ENCODE measurements at places on chromosomes 1 and 21.

- no peak for DNase-seq
These were observed 46.7 kb downstream of the CAPZB start for GRCh38 chr1:19438516-19439195.

DNA sequence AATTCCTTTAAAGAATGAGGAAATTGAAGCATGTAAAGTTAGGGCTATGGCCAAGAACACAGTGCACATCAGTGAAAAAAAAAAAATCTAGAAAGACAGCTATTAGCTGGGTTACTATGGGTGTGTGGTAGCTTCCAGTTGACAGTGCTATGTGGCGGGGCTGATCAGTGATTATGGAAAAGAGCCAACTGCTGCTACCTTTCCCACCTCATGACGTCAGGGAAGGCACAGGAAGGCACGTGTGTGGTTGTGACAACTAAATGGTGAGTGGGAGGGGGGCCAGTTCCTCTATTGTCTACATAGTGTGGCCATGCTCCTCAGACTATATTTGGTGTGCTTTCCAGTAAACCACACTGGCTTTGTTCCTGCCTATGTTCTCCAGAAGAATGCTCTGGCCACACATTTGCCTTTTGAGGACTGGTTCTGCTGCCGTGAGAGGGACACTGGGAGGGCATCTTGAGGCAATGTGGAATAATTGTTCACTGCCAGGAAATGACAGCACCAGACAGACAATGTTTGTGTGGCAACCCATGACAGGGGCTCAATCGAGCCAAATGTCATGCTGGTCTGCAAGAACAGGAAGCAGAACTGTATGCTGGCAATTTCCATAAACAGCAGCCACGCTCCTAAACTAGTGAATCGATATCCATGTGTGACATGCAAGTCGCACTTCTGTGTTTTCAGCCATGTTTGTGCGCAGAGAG lies 3.0 kb upstream of the SDE2 start:
- DNase-seq: no peak

GRCh38 chr1:9482816-9483572 lies 56.3 kb upstream of the SLC25A33 start:
- DNase-seq: no peak

- no peak for DNase-seq
These were observed 35.9 kb upstream of the HMGN1 start for GRCh38 chr21:39384674-39385298.

DNA sequence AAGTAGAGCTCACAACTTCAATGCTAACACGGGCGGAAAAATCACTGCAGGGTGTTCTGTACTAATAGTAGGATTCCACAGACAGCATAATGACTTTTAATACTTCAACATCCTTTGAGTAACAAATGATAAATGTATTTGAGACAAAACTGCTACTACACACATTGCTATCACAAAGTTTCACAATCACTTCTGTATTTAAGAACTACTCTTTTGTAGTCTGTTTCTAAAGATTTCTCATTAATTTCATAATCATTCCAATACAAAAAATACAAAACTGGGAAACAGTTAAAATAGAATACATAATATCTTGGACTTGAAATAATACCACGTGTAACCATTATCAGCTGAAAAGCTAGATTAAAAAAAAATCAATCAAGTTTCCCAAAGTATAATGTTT lies 2.7 kb downstream of the HMGN1 start:
- DNase-seq: no peak

DNA sequence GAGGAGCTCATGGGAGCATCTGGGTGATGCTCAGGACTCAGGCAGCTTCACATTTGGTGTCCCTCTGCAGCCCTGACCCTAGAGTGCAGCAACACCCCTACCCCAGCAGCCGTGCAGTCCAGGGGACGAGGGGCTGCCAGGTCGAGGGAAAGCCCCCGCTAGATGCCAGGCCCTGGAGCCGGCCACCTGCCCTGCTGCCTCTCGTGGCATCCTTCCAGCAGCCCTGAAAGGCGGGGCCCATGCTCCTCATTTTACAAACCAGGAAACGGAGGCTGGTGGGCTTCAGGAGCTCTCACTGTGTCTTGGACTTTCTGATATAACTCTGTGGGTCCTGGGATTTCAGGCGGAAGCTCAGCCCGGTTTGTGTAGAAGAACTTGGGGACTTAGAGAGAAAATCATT lies 120.5 kb upstream of the WNT4 start:
- no peak for DNase-seq

GRCh38 chr1:151720974-151721787 lies at the start of gene RIIAD1:
Gene RIIAD1 (plus strand): TSS chr1:151721522. CDS start chr1:151721537, 15 bp downstream.
- no peak for DNase-seq

- no peak for DNase-seq
These were observed 154.7 kb downstream of the GRIK3 start for GRCh38 chr1:36879613-36880012.

GRCh38 chr1:194069168-194069830 lies 882.9 kb upstream of the B3GALT2 start:
- DNase-seq: no peak

GRCh38 chr1:155485945-155486344 lies 76.7 kb downstream of the ASH1L start:
- no peak for DNase-seq

- no peak for DNase-seq
These were observed 325.6 kb downstream of the DISC1 start for GRCh38 chr1:231952154-231952553.

- DNase-seq: no peak
These were observed 31.4 kb downstream of the VASH2 start for GRCh38 chr1:212981571-212982328.

DNA sequence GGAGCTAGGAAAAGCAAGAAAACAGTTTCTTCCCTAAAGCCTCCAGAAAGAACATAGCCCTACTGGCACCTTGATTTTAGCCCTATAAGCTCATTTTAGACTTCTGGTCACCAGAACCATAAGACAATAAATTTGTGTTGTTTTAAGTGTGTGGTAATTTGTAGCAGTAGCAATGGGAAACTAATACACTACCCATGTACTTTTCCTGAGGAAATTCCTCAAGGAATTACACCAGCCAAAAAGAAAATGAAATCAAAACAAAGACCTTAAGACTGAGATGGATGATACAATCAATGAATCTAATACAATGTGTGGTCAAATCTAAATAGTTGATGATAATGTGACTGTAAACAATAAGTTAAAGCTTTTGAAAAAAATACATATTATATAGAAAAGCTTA lies 11.8 kb downstream of the VAMP4 start:
- no peak for DNase-seq

DNA sequence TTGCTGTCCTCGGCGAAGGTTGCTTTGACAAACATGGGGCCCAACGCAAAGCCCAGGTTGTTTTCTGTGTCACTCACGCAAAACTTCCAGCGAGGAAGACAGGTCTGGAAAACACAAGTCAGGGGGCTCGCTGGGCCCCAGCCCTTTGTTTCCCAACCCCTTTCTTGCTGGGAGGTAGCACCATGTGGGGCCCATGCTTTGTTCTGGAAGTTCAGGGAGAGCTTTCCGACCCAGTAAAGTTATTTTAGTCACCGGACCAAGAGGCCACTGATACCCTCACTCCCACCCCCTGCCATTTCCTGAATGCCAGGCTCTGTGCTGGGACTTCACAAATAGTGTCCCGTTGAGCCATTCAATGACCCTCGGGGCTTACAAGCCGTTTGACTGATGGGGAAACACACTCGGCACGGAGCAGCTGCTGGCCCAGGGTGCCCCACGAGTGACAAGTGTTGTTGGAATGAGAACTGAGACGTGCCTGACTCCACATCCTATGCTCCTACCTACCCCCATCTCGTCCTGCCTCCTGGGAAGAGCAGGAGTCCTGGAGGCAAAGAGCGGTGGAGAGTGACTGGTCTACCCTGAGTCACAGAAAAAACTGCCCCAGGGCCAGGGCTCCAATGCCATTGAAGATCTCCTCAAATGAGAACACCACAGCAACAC lies 52.0 kb downstream of the ECE1 start:
- DNase-seq: no peak

DNA sequence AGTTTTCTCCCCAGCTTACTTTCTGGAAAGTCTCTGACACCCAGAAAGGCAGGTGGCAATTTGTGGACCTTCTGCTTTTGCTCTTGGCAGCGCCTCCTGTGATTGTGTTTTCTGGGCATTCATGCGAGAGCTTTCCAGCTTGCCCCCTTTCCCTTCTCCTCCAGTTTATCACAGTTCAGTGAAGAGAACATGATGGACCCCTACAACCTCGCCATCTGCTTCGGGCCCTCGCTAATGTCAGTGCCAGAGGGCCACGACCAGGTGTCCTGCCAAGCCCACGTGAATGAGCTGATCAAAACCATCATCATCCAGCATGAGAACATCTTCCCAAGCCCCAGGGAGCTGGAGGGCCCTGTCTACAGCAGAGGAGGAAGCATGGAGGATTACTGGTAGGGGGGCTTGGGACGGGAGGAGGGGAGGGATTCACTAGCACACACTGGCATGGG lies 24.3 kb upstream of the IKBKE start:
- DNase-seq: no peak

DNA sequence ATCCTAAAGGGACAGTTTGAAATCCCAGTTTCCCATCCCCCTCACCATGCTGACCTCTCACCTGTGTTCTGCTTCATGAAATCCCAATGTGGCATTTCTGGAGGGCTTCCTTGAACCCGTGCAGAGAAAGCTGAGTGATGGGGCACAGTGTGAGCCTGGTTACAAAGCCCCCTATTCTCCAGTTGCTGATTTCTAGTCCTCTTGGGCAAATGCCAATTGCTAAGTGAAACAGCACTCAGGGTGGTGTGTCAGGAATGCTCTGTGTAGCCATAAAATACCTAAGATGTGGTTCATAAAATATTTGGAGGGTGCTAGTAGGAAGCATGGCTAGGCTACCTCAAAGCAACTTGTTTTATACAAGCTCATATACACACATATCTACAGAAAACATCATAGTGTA lies 32.0 kb downstream of the SUSD4 start:
- peak; percentile 28 for DNase-seq

- no peak for DNase-seq
These were observed 6.5 kb upstream of the GRIK3 start for GRCh38 chr1:37040773-37041172.

DNA sequence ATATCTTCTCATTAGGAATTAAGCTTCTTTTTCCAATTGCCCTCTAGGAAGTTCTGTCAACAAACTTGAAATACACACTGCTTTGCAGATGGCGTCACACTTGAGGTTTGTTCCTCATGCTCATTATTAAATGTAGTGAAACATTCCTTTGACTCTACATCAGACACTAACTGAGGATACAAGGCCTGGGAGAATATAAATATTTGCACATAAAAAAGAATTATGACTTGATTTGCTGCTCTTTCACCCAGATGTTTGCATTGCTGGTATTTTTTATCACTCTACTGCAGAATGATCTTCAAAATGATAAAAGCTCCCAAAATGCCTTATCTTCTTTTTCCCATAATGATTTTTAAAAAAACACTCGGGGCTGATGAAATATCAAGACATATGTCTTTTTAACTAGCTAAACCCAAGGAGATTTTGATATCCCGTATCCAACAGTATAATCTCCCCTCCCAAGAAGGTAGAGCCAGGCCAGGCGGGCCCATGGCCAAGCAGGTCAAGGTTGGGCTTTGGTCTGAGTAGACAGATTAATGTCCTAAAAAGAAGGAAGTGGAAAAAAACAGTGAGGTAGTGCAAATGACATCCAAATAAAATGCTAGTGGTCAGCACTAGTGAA lies 264.6 kb downstream of the HHIPL2 start:
- DNase-seq: peak; percentile 10

GRCh38 chr1:43871181-43871910 lies 62.3 kb upstream of the ARTN start:
- DNase-seq: no peak

GRCh38 chr1:93703643-93704042 lies 22.0 kb upstream of the BCAR3 start:
- DNase-seq: no peak

DNA sequence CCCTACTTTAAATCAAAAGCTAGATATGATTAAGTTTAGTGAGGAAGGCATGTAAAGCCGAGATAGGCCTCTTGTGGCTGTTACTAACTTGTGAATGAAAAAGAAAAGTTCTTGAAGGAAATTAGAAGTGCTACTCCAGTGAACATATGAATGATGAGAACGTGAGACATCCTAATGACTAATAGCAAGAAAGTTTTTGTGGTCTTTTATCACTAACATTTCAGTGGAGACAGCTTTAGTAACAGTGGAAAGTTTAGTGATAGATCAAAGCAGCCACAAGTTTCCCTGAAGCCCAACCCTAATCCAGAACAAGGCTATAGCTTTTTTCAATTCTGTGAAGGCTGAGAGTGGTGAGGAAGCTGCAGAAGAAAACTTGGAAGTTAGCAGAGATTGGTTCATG lies 73.6 kb upstream of the LRRC8B start:
- no peak for DNase-seq

GRCh38 chr1:83000286-83000685 lies 998.6 kb downstream of the TTLL7 start:
- no peak for DNase-seq

DNA sequence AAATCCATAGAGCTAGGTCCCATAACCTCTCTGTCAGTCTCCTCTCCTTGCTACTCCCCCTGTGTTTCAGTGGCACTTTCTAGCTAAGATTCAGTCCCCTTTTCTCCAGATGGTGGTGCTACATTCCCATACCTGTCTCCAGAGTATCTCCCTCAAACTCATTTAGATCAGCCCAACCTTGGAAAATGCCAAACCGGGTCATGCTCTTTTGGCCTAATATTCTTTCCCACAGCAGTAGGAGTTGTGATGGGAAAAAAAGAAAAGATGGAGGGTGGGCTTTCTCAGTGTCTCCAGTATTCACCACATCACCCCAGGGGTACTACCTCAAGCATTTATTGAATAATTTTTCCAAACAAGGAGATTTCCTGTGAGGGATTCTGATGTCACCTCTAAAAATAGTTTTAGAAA lies 3.2 kb upstream of the RXFP4 start:
- DNase-seq: peak; percentile 69

DNA sequence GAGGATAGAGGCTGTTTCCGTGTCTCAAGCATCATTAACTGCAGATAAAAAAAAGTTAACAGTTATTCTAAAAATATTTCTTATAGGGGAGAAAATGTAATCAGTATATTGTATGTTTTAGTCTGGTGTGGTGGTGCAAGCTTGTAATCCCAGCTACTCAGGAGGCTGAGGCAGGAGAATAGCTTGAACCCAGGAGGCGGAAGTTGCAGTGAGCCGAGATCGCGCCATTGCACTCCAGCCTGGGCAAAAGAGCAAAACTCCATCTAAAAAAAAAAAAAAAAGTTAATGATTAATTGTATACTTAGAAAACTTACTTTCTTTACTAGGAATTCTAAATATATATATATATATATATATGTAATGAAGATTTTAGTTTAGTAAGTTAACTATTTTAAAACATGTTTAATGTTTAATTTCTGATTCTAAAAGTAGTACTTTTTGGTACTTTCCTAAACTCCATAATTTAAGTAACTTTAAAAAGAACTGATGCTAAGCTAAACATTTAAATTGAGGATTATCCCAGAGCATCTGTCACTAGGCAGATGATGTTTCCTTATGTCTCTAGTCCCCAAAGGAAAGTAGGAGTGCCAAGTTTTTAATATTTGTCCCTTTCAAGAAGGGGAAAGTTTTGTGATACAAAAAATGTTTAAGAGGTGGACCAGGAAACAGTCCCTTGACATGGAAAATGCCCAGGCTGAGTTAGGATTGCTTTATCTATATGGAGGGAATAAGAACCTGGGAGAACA lies 66.3 kb downstream of the DYRK1A start:
- DNase-seq: no peak
